ENCODE measurements at places on chromosomes 11 and 22.

DNA sequence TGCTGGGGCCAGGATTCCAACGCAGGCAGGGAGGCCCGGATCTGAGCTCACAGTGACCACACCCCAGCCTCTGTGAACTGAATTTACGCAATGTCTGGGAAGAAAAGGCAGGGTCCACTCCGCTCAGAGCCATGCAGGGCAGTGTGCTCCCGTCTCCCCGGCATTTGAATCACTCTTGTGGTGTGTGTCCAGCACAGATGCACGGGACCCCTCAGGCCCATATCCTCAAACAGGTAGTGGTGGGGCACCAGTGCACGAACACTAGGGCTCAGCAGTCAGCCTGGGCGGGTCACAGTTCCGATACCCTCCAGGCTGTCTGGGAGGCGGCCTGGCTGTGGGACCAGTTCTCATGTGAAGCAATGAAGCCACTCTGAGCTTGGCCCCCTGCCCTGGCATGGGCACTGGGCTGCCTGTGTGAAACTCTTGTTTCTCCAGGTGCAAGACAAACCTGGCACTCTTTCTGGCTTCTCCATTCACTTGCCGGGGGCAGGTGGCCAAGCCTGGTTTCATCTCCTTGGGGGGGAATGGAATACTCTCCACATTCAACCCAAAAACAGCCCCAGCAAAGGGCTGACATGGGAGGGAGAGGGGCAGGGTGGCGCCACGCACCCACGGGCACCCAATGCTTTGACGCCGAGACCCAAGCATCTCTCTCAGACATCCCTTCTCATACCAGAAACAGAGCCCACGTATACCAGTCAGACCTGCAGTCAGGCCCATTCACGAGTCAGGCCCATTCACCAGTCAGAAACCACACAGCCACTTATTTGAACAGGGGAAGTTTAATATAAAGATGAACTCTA lies 14.3 kb downstream of the DHCR7 start:
- DNase-seq: no peak

DNA sequence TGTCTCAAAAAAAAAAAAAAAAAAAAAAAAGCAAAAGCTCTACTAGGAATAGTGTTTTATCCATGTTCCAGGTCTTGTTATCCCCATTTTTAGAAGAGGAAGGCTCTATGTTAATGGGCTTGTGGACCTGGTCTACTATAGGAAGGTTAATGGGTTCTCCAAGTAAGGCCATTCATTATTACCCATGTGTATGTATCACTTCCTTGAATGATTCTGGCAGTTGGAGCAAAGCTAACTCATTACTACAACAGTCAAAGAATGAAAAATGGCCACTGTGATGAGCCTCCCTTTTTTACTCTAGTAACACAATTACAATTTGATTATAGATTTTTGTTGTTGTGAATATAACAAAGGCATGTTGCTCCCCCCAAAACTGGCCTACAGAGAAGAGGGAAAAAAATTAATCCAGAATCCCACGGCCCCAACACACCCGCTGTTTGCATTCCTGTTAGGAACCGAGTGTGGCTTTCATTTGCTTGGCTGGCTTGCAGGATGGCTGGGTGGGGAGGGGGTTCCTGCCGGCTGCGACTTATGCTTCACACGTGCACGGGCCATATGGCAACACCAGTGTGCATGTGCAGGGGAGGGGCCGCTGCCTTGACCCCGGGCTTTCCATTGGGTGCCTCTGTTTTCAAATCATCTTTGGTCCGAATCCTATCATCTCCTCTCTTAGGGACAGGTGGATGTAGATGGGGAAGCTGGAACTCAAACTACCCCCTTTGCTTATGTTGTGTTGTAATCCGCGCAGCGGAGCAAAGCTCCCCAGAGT lies 148.8 kb downstream of the HIPK3 start:
- no peak for DNase-seq

DNA sequence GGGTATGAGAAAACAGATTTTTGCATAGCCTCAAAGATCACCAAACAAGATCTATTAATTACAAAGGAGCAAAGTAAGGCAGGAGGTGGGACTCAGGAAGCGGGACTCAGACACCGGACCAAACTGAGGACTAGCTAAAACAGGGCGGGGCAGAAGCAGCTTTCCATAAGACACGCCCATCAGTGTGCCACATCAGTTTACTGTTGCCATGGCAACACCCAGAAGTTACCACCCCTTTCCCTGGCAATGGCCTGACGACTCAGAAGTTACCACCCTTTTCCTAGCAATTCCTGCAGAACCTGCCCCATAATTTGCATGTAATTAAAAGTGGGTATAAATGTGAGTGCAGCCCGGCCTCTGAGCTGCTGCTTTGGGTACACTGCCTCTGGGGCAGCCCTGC lies 173.9 kb downstream of the SHANK2 start:
- no peak for DNase-seq

- peak; percentile 93 for DNase-seq
These were observed 1.9 kb downstream of the CHRM4 start for GRCh38 chr11:46389450-46390330.

- DNase-seq: no peak
These were observed 18.7 kb downstream of the RNF121 start for GRCh38 chr11:71947498-71947897.

GRCh38 chr11:117678658-117679406 lies 118.2 kb downstream of the DSCAML1 start:
- no peak for DNase-seq

- DNase-seq: no peak
These were observed 640.2 kb upstream of the KIRREL3 start for GRCh38 chr11:127640561-127641451.

GRCh38 chr11:30740091-30740490 lies 153.9 kb upstream of the MPPED2 start:
- DNase-seq: no peak

Data from ecto neural progenitor cell (in vitro differentiated cells).